A549 treated with Hydrocortisone at 1 μM for 4 hours (cell line): ENCODE measurements at places on chromosomes 13 and 19. TPM values are rescaled to one million over a fixed set of nuclear protein-coding genes. Genes with fewer than 3 reads are reported as not detected.

The C2CD4C gene
- total RNA-seq: 0.22 to 0.68 TPM (median 0.59 TPM) in 5 replicates

The AMER2 gene
- not detected in 5 replicates for total RNA-seq

The LHB gene
- not detected in 5 replicates for total RNA-seq

The KLK2 gene
- total RNA-seq: 0.10 to 0.37 TPM (median 0.19 TPM) in 4 of 5 replicates, not detected in the other

The ATP13A1 gene
- 27.3 to 32.0 TPM (median 30.7 TPM) in 5 replicates for total RNA-seq

The PCDH17 gene
- 0.02 to 0.12 TPM in 2 of 5 replicates, not detected in the others for total RNA-seq

The DNAJC15 gene
- total RNA-seq: 0.14 to 0.47 TPM (median 0.18 TPM) in 5 replicates

The SULT2A1 gene
- 0.06 TPM in 1 of 5 replicates, not detected in the others for total RNA-seq

The ZNF431 gene
- 2.6 to 4.1 TPM (median 3.3 TPM) in 5 replicates for total RNA-seq
